ENCODE measurements at places on chromosomes 6 and 20.

- DNase-seq, result no peak
Measured at GRCh38 chr6:111871207-111871606, 2.0 kb downstream of the FYN start.

DNA sequence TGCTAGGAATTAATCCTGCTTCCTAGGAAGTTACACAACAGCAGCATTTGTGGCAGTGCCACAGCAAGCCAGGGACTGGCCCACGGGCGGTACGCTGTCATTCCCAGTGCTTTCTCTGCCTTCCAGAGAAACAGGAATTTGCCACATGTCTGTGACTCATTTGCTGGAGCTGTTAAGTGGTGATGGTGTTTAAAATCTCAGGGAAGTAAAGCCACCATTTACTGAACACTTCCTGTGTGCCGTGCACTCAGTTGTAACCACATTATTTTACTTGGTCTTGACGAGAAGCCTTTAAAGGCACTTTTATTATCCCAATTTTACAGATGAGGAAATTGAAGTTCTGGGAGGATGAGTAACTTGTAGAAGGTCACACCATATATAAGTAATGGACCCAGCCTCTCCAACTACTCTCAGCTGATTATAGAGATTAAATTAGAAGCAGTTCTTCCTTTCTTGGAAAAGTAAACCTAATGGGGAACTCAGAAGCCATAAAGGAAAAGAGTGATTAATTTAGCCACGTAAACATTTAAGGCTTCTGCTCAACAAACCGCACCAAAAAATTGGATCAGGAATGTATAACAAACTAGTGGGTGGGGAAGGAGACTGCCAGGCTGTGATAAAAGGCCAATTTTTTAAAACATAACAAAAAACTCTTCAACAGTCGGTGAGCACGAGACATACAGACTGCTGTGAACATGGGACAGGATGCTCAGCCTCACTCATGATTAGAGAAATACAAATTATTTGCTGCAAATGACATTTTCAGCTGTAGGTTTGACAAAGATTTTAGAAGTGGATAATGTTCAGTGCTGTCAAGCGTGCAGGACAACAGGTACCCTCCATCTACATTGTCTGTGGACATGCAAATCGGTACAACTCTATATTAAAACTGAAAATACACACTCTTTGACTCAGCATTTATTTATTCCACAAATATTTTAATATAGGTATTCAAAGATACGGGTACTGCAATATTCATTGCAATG is 311.2 kb downstream of the NRN1 start:
- DNase-seq, result peak; percentile 87

DNA sequence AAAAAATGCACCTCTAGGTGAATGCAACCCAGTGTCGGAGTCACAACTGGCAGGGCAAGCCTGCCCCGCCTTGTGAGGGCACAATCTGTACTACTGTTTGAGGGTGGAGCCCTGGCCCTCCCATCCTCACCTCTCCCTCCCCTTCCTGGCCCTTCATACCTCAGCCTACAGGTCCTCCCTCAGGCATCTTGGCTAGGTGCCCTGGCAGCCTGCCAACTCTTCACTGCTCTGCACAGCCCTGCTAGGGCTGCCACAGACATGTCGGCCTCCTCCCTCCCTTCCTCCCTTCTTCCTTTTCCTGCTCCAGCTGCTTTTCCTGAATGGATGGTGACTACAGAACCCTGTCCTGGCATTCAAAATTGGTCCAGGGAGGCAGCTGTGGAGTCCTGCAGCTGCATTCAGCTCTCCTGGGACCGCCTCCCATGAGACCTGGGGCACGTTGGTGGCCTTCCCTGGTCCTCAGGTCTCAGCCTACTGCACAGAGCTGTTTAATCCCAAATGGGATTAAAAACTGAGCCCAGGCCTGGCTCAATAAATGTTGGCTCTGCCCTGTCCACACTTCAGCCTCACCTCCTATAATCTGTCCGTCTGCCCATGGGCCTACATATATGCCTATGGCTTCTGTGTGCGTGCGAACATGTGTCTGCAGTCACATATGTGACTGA is 52.7 kb downstream of the CDH22 start:
- no peak for DNase-seq

DNA sequence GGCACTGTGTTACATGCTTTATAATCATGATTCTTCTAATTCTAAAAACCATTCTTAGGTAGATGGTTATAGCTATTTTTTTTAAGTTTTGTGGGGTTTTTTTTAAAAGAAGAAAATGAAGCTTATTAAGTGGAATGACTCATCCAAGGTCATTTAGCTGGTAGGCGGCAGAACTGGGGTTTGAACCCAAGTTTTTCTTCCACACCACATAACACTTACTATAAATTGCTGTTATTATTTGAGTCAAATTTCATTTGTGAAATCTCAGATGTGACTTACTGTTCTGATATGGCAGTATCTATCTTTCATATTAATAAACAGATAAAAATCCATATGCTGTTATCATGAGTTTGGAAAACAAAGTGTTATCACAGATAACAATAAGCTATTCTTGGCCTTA is 10.4 kb upstream of the COL10A1 start:
- DNase-seq, result no peak

- DNase-seq, result no peak
Measured at GRCh38 chr20:51439160-51439689, 103.3 kb downstream of the NFATC2 start.

- DNase-seq, result no peak
Measured at GRCh38 chr20:19861147-19861759, 103.2 kb downstream of the RIN2 start.

DNA sequence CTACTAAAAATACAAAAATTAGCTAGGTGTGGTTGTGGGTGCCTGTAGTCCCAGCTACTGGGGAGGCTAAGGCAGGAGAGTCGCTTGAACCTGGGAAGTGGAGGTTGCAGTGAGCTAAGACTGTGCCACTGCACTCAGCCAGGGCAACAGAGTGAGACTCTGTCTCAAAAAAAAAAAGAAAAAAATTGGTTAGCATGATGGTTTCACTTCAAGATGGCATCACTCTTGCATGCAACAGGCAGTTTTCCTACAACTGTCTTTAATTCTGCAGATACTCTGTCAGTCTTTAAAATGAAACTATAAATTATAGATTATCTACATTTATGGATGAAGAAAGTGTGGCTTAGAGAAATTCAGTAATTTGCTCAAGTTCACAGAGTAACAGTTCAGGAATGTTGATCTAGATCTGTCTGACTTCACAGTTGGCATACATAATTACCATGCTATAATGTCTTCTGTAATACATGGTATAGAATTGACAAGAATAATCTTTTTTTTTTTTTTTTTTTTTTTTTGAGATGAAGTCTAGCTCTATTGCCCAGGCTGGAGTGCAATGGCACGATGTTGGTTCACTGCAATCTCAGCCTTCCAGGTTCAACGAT is 27.0 kb downstream of the ITCH start:
- no peak for DNase-seq

DNA sequence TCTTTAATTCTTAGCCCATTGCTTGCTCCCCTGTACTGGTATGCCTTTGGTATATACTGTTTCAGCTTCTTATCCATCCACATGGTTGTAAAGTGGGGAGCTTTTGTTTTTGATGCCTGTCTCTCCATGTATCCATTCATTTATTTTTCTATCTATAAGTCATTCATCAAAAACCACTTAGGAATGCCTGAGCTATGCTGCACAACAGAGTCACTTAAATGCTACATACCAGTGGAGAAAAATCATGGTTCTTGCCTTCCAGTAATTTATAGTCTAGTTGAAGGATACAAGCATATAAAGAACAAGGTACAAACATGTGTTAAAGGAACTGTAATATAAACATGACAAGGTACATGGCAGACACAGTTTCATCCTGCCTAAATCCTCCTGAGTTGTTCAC is 347.3 kb downstream of the NRN1 start:
- no peak for DNase-seq

- no peak for DNase-seq
Measured at GRCh38 chr6:83985715-83986114, 47.9 kb upstream of the MRAP2 start.

DNA sequence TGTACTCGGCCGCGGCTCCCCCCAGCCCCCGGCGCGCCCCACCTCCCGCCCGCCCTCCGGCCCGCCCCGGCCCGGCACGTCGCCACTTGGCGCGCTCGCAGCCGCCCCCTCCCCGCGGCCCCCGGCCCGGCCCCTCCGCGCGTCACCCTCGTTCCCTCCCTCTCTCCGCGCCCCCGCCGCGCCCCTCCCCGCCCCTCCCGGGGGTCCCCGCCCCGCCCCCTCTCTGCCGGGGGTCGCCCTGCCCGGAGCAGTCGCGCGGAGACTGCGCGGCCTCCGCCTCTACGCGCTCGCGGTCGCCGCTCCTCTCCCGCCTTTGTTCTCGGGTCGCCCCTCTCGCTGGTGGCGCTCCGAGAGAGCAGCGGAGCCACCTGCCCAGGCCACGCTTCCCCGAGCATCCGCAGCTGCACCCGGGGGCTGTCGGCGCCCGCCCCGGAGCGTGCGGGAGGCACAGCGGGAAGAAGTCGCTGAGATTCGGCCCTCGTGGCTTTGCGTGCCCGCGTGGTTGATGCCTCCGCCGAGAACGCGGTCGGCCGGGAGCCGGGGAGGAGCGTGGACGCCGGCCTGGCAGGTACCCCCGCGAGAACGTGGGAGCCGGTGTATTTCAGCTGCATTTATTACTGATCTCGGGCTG is at the start of gene PHF10:
Gene PHF10, minus strand, starts transcription at position 7 of the 631 bp plus-strand sequence. CDS start 569 bp downstream, outside the sequence.
- DNase-seq, result no peak

- no peak for DNase-seq
Measured at GRCh38 chr6:35356391-35356790, 14.0 kb downstream of the PPARD start.

DNA sequence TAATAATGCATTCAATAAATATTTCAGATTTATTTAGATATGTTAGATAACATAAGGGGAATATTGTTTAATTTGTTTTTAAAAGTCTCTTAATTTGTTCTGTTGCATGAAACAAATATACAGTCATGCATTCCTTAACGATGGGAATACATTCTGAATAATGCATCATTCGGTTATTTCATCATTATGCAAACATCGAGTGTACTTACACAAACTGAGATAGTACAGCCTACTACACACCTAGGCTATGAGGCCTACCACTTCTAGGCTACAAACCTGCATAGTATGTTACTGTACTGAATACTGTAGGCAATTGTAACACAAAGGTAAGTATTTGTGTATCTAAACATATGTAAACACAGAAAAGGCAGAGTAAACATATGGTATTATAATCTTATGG is 118.7 kb downstream of the EPHA7 start:
- DNase-seq, result no peak

DNA sequence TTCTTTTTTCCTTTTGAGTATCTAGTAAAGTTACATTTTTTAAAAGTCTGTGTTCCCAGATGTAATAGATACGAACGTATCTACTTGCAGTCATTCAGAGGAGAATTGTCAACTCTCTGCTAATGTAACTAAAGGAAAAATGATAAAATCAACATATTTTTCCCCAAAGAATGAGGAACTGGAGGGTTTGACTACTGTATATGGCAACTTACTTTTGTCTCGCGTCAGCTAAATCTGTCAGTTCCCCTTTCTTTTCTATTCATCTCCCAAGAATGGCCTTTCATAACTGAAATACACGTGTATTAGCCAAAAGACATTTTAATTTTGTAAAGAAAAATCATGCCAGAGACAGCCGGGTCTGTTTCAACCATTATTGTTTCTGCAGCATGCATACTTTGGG is 5.4 kb downstream of the EYA2 start:
- no peak for DNase-seq

DNA sequence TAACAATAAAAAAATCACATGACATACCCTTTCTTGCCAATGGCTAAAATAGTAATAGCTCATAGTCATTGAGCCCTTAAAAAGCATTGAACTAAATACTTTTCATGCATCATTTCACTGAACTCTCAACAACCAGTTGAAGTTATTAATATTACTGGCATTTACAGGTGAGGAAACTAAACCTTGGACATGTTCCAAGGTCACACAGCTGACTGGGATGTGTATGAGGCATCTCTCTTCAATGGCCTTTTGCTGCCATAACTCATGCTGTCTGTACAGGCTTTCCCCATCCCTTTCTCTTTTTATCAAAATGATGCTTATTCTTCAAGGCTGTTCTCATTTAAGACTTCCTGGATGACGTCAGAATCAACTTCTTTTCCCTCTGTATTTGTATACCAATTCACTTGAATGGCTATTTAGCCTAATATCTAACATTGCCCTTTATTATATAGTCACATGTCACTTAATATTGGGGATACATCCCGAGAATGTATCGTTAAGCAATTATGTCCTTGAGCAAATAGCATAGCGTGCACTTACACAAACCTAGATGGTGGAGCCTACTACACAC is 476.4 kb downstream of the KIF16B start:
- no peak for DNase-seq

GRCh38 chr6:87907521-87907920 is 140.1 kb upstream of the SPACA1 start:
- DNase-seq, result peak; percentile 49

- peak; percentile 84 for DNase-seq
Measured at GRCh38 chr6:72580281-72580940, 41.5 kb upstream of the KCNQ5 start.

DNA sequence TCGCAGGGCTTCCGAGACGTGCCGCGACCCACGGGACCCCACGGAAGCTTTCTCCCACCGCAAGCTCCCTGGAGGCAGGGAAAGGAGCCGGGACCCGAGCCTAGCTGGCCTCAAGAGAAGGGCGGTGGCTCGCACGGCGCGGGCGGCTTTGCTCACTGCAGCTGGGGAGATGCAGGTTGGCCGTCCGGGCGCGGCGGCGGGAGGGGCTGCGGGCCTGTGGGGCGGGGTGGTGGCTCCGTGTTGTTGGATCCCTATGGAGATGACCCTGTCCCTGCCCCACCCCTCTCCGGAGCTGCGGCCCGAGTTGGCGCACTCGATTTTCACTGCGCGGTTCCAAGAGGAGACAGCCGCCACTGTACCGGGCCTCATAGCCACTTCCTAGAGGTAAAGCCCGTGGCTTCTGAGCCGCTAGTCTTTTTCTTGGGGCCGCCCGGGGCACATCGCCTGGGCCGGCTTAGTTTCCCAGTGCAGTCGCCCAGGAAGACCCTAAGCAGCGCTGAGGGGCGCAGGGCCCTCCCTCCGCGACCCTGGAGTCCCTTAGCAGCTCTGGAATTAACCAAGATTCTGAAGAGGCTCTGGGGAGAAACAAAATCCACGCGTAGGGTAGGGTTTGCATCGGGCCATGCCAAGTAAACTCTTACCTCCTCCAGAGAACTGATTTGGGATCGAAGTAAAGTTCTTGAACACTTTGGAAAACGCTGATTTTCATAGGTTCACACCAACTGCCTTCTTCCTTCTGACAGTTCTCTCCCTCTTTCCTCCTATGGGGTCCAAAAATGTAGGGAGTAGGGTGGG is at the start of gene ECT2L:
Gene ECT2L, plus strand, starts transcription at position 279 of the 795 bp plus-strand sequence. CDS start 17,188 bp downstream, outside the sequence.
- DNase-seq, result no peak

GRCh38 chr6:110440026-110440425 is 24.7 kb upstream of the DDO start:
- no peak for DNase-seq

GRCh38 chr6:135600086-135600702 is 102.7 kb upstream of the AHI1 start:
- no peak for DNase-seq

- DNase-seq, result no peak
Measured at GRCh38 chr6:170506446-170506845, 46.7 kb downstream of the PSMB1 start.

- DNase-seq, result no peak
Measured at GRCh38 chr6:83490217-83490807, 22.0 kb upstream of the PRSS35 start.
